CD4-positive, alpha-beta T cell (primary cell): ENCODE measurements at places on chromosomes 1 and 21.

DNA sequence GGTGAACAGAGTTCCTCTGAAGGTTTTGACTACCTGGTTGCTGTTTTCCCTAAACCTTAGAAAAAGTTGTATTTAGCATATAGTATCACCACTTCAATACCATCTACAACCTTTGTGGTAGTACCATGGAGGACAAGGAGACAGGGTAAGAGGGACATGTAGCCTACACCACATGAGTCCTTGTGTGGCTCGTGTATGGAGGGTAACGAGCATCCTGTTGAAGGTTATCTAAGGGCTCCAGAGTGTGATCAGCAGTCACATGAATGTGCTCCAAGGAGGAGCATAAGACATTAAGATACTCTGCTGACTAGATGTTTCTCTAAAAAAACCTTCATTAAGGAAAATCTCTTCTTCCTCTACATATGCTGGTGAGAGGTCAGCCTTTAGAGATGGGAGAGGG is 67.3 kb downstream of the VCAM1 start:
- H3K27ac ChIP-seq: no peak overlapping the region
- no peak overlapping the region for H3K4me3 ChIP-seq
- H3K27me3 ChIP-seq: no peaks in the 10 kb centered on the region
- no peaks in the 10 kb centered on the region for H3K36me3 ChIP-seq
- H3K4me1 ChIP-seq: no peaks in the 10 kb centered on the region

- no peak overlapping the region for H3K27ac ChIP-seq
- no peaks in the 10 kb centered on the region for H3K4me1 ChIP-seq
- H3K36me3 ChIP-seq: no peaks in the 10 kb centered on the region
- peaks cover 4% of the 10 kb centered on the region for H3K27me3 ChIP-seq
These were observed 25.0 kb downstream of the RGS4 start for GRCh38 chr1:163094182-163094581.

DNA sequence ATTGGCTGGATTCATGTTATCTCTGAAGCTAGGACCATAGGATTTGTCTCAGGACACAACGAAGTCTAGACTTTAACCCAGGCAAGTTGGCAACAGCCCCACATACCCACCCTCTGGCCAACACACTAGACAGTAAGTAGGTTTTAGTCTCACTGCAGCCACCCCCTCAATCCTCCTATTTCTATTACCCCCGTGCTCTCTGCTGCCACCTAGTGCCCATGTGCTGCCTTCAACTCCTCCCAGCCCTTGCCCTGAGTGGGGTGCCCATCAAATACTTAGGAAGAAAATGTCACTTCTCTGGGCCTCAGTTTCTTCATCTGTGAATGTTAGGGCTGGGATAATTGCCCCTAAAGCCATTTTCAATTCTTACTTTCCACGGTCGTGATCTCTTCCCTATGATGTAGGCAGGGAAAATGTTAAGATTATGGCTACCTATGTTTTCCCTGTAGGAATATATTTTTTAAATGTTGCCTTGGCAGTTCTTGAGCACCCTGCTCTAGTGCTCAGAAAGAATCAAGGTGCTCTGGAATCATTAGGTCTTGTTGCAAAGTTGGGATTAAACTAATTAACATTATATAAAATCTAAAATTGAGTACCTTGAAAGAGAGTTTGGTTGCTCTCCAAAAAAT is 213.0 kb downstream of the LMX1A start:
- no peak overlapping the region for H3K27ac ChIP-seq
- no peak for DNase-seq
- no peaks in the 10 kb centered on the region for H3K27me3 ChIP-seq
- no peak overlapping the region for H3K4me3 ChIP-seq
- no peaks in the 10 kb centered on the region for H3K4me1 ChIP-seq
- no peaks in the 10 kb centered on the region for H3K36me3 ChIP-seq

- H3K27me3 ChIP-seq: no peaks in the 10 kb centered on the region
- H3K27ac ChIP-seq: no peak overlapping the region
- no peaks in the 10 kb centered on the region for H3K36me3 ChIP-seq
- H3K4me1 ChIP-seq: peaks cover 8% of the 10 kb centered on the region
- no peak for DNase-seq
These were observed 52.0 kb upstream of the FAM20B start for GRCh38 chr1:178973652-178974101.

- no peaks in the 10 kb centered on the region for H3K36me3 ChIP-seq
- H3K4me3 ChIP-seq: no peak overlapping the region
- DNase-seq: no peak
- H3K4me1 ChIP-seq: no peaks in the 10 kb centered on the region
- H3K27me3 ChIP-seq: no peaks in the 10 kb centered on the region
These were observed 169.3 kb upstream of the KCTD3 start for GRCh38 chr1:215397843-215398242.

DNA sequence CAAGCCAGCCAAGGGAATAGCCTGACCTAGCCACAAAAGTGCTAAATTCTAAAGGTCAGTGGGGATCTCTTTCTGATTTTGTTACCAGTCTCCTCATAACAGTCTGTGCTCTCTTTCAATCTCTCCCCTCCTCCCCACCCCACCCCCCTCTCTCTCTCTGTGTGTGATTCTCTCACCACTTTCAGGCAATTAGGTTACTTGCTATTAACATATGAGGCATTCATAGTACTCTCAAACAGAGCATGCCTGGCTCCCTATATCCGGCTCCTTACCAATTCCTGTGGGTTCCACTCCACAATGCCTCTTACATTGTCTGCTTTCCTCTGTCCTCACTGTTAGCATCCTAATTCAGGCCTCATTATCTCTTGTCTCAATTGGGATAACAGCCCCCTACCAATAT is 464.3 kb upstream of the DEPDC1 start:
- no peak overlapping the region for H3K27ac ChIP-seq
- no peaks in the 10 kb centered on the region for H3K4me1 ChIP-seq
- no peaks in the 10 kb centered on the region for H3K36me3 ChIP-seq
- H3K4me3 ChIP-seq: no peak overlapping the region
- DNase-seq: no peak

DNA sequence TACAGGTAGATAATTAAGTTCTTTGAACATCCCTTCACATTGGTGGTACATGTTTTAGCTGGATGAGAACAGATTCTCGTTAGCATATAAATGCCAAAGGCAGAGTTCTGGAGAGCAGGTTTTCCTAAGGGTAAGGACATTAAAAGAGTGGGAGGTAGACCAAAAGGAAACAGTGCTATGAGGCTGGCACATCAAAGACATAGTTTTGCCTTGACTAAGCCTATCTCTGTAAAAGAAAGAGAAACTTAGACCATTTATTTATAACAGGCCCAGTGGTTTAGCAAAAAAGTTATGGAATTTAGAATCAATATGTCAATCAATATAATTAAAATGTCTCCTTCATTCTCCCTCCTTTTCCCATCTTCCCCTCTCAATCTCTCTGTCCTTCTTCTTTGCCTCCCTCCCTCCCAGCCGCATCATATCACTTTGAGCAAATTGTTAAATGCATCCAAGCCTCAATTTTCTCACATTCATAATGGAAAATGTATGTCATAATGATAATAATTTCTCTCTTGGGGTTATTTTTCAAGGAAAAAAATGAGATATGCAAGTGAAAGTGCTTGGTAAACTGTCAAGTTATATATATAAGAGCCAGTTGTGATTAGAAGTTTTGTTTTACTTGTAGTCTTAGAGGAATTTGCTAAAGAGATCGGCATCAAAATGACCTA is 209.9 kb upstream of the SGIP1 start:
- H3K27ac ChIP-seq: no peak overlapping the region
- no peaks in the 10 kb centered on the region for H3K27me3 ChIP-seq
- no peak for DNase-seq

DNA sequence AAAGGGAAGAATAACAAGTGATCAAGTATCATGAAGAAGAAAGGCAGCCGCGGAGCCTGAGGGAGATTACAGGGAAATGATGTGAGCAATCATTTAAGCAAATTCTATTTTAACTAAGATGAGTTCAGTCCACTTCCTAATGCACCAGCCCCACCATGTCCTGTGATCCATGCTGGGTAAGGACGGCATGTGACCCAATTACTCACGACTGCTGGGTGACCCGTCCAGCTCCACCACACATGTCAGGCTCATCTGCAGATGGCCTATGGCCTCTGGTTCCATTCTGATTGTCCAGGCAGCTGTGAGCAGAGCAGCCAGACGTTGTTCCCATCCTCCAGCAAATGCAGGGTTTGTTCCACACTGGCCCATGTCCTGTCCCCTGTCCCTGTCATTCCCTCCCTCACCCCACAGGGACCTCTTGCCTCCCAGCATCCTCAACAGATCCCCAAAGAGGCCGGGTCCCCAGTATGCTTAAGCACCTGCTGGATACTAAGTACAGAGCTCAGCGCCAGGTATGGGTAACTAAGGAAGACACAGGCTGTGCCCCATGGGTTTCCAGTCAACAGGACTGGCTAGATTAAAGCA is 87.9 kb downstream of the MATN1 start:
- no peak overlapping the region for H3K4me3 ChIP-seq
- no peak for DNase-seq
- no peaks in the 10 kb centered on the region for H3K36me3 ChIP-seq
- no peak overlapping the region for H3K27ac ChIP-seq
- no peaks in the 10 kb centered on the region for H3K27me3 ChIP-seq
- no peaks in the 10 kb centered on the region for H3K4me1 ChIP-seq

DNA sequence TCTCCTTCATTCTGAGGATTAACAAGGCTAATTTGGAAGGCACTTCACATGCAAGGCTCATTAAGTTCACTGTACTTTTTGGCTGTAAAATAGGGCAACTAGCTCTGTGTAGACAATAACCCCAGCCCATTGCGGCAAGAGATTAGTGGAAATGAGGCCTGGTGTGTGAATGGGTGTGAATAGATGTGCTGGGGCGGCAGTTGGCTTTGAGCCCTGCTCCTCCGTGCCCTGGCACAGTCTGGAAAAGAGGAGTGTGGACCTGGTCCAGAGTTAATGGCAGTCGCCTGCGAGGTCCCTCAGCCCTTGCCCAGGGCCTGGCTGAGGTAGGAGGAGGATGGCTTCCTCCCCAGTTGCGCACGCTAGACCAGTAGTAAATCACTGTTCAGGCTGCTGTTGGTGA is 4.8 kb downstream of the KISS1 start:
- peaks cover 21% of the 10 kb centered on the region for H3K27me3 ChIP-seq
- no peak for DNase-seq
- H3K27ac ChIP-seq: no peak overlapping the region
- H3K4me1 ChIP-seq: peaks cover 22% of the 10 kb centered on the region
- H3K4me3 ChIP-seq: no peak overlapping the region

GRCh38 chr1:100538913-100539835 is 1.2 kb downstream of the GPR88 start:
- peak; percentile 37 for DNase-seq
- H3K27ac ChIP-seq: no peak overlapping the region
- peaks cover 16% of the 10 kb centered on the region for H3K4me1 ChIP-seq
- H3K4me3 ChIP-seq: peak overlapping the region; percentile 51
- no peaks in the 10 kb centered on the region for H3K36me3 ChIP-seq
- H3K27me3 ChIP-seq: peaks cover 44% of the 10 kb centered on the region
